Caco-2 (cell line): ENCODE measurements at places on chromosomes 11 and 22. TPM values are rescaled to one million over a fixed set of nuclear protein-coding genes. Genes with fewer than 3 reads are reported as not detected.

Gene CCDC116
- total RNA-seq: not detected in 2 replicates

Gene CALCA
- total RNA-seq: not detected in 2 replicates

Gene PISD
- total RNA-seq: 56.7 and 58.7 TPM in 2 replicates

Gene MICAL2
- total RNA-seq: 247 and 272 TPM in 2 replicates

Gene SYTL2
- total RNA-seq: 110 and 156 TPM in 2 replicates

Gene CELF1
- 146 and 152 TPM in 2 replicates for total RNA-seq

Gene OVOL1
- 19.5 and 21.2 TPM in 2 replicates for total RNA-seq

Gene PKDREJ
- 0.05 TPM in 1 of 2 replicates, not detected in the other for total RNA-seq

Gene ZNF74
- total RNA-seq: 14.5 and 15.6 TPM in 2 replicates

Gene KRTAP5-1
- not detected in 2 replicates for total RNA-seq

DNA sequence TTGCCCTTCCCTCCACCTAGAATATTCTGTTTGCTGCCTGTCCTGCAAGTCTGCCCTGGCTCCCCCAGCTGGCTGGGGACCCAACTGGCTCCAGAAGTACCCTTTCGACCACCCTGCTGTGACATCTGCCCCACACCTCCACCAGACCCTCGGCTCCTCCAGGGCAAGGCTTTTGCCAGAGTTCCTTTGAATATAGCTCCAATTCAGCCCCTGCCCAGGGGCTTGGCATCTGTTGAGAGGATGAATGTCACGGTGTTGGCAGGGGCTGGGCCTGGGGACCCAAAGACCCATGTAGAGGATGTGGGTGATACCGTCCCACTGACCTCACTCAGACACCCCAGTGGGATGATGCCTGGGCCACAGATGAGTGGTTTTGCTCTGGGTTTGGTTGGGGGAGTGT, 4.0 kb downstream of the NLRP6 start:
- H3K36me3 ChIP-seq: no peaks in the 10 kb centered on the region
- peaks cover 17% of the 10 kb centered on the region for H3K4me1 ChIP-seq
- H3K27ac ChIP-seq: no peak overlapping the region
- no peak for DNase-seq
- peaks cover 5% of the 10 kb centered on the region for H3K27me3 ChIP-seq
- no peak overlapping the region for H3K4me3 ChIP-seq

DNA sequence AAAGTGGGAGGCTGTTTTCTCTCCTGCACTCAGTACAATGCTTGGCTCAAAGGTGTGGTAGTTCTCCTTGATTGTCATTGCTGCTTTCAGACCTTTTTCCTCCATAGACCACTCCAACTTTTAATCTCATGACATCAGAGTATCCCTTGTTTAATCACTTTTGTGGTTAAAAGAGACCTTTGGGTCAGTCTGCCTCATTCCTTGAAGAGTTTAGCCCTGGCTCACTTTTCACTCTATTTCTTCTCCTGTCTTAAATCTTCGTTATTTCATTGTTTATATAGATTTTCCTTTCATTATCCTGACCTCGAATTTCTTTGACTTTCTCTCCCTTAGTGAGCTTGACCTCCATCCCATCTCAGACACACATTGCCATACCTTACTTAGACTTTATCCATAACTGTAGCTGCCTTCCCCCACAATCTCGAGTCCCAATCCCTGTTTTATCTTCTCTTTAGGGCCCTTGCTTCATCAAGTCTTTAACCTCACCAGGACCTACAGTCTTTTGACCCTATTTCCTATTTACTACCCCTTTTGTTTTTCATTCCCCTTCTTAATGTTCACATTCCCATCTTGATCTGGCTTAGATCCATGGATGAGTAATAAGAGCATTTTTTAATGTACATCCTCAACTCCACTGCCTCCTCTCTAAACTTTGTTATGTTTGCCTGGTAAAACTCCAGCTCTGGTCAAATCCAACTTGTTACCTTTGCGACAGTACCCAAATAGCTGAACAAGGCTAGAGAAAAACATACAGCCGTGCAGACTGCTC, 9.5 kb downstream of the ATXN10 start:
- no peaks in the 10 kb centered on the region for H3K36me3 ChIP-seq
- H3K27ac ChIP-seq: no peak overlapping the region
- no peaks in the 10 kb centered on the region; the same call in 1 of the 2 replicates for H3K27me3 ChIP-seq
- no peak for DNase-seq

- H3K4me1 ChIP-seq: peaks cover 15% of the 10 kb centered on the region
- H3K27me3 ChIP-seq: no peaks in the 10 kb centered on the region
- H3K4me3 ChIP-seq: no peak overlapping the region; the same call in 1 of the 2 replicates
- no peak overlapping the region for H3K27ac ChIP-seq
Measured at GRCh38 chr22:45238957-45239680, 1.6 kb downstream of the KIAA0930 start.

DNA sequence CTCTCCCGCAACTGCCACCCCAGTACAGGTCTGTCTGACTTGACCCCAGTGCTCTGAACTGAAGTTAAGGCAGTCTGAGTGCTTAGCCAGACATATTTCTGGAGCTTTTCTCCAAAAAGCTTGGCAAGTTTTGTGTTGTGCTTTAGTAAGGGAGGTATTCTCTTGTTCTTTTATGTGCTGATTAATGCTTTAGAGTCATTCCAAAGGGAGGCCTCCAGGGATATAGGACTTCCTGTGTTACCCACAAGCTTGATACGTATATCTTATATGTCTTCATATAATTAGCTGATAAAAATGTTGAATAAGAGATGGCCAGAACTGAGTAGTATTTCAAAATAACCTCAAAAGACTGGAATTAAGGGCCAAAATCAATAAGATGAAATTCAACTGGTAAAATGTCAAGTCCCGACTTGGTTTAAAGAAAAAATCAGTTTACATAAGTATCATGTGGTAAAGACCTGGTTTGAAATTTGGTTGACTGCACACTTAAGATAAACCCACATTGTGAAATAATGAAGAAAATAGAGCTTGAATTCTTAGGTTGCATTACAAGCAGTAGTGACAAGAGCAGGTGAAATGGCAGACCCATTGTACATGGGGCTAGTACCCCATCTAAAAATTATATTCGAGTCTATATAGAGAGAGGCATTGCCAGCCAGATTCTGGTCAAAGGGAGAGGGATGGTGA, 226.9 kb downstream of the SNX19 start:
- DNase-seq: no peak
- H3K36me3 ChIP-seq: no peaks in the 10 kb centered on the region
- no peaks in the 10 kb centered on the region for H3K4me1 ChIP-seq
- no peak overlapping the region for H3K27ac ChIP-seq
- H3K4me3 ChIP-seq: no peak overlapping the region

- no peaks in the 10 kb centered on the region for H3K27me3 ChIP-seq
- H3K4me3 ChIP-seq: no peak overlapping the region
- H3K36me3 ChIP-seq: no peaks in the 10 kb centered on the region
- H3K4me1 ChIP-seq: 0 out of 2 replicates have a peak, but pooled peaks cover 9% of the 10 kb centered on the region
- peak; percentile 70 for DNase-seq
Measured at GRCh38 chr11:130213143-130213978, 53.8 kb downstream of the ST14 start.

DNA sequence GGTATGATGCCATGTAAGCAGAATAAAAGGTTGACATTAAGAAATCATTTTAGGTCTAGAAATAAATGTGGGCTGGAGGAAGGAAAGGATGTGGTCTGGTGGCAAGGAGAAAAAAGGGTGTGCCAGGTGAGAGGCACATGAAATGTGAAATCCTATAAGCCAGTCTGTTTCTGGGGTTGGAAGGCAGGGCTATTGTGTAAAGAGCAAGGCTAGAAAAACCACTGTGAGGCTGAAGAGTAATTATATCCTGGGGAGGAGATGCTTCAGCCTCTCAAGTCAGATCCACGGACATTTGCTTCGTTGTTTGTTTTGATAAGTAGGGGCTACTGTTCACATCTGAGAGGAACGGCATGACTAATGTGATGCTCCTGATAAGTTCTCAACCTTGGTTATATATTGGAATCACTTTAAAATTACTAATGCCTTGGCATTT, 77.5 kb upstream of the CTSC start:
- H3K4me3 ChIP-seq: no peak overlapping the region
- H3K27me3 ChIP-seq: no peaks in the 10 kb centered on the region
- no peaks in the 10 kb centered on the region for H3K36me3 ChIP-seq
- H3K27ac ChIP-seq: no peak overlapping the region
- DNase-seq: no peak
- no peaks in the 10 kb centered on the region for H3K4me1 ChIP-seq

- H3K4me3 ChIP-seq: no peak overlapping the region
- no peaks in the 10 kb centered on the region for H3K36me3 ChIP-seq
- H3K4me1 ChIP-seq: no peaks in the 10 kb centered on the region
- DNase-seq: no peak
- H3K27me3 ChIP-seq: no peaks in the 10 kb centered on the region
Measured at GRCh38 chr11:1563697-1564534, 8.2 kb downstream of the DUSP8 start.

DNA sequence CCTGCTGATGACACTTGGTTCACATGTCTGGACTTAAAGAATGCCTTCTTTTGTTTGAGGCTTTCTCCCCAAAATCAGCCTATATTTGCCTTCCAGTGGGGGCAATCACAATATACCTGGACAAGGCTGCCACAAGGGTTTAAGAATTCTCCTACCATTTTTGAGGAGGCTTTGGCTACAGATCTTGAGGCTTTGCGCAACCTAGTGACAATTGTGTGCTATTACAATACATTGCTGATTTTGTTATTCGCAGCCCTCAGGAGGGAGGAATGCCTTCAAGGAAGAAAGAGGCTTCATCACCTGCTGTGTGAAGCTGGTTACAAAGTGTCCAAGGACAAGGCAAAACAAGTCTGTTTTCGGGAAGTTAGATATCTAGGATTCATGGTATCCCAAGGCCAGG, 50.8 kb upstream of the OR4C15 start:
- no peak for DNase-seq
- no peaks in the 10 kb centered on the region for H3K36me3 ChIP-seq
- H3K4me3 ChIP-seq: no peak overlapping the region
- H3K27me3 ChIP-seq: no peaks in the 10 kb centered on the region
- H3K27ac ChIP-seq: no peak overlapping the region

- no peaks in the 10 kb centered on the region for H3K4me1 ChIP-seq
- H3K4me3 ChIP-seq: no peak overlapping the region
- no peaks in the 10 kb centered on the region for H3K27me3 ChIP-seq
- H3K27ac ChIP-seq: peak overlapping the region; percentile 8
Measured at GRCh38 chr11:76689313-76690260, 19.0 kb upstream of the LRRC32 start.

DNA sequence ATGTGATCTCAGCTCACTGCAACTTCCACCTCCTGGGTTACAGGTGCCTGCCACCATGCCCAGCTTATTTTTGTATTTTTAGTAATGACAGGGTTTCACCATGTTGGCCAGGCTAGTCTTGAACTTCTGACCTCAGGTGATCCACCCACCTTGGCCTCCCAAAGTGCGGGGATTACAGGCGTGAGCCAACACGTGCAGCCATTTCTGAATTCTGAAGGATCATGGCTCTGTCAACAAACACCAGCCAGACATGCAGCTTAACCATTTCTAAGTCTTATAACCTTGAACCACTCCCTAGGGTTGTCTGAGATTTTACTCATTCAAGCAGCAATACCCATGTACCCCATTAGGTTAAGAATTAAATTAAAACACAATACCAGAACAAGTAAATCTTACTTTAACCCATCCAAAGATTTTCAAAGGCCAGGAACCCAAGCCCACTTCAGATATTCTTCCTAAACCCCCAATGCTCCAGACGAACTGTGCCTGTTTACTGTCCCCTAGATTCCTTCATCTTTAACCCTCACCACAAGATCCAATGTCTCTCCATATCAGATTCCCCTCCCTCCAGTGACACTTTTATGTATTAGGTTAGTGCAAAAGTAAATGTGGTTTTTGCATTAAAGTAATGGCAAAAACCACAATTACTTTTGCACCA, 4.0 kb downstream of the RPS13 start:
- no peak overlapping the region for H3K27ac ChIP-seq
- H3K4me1 ChIP-seq: peaks cover 24% of the 10 kb centered on the region
- H3K4me3 ChIP-seq: no peak overlapping the region
- no peaks in the 10 kb centered on the region for H3K27me3 ChIP-seq

- H3K4me3 ChIP-seq: no peak overlapping the region
- H3K27ac ChIP-seq: peak overlapping the region; percentile 98
- H3K27me3 ChIP-seq: no peaks in the 10 kb centered on the region
- H3K4me1 ChIP-seq: peaks cover 33% of the 10 kb centered on the region
- peaks cover 11% of the 10 kb centered on the region for H3K36me3 ChIP-seq
- DNase-seq: no peak
Measured at GRCh38 chr11:93743291-93743690, 1.8 kb downstream of the C11orf54 start.

DNA sequence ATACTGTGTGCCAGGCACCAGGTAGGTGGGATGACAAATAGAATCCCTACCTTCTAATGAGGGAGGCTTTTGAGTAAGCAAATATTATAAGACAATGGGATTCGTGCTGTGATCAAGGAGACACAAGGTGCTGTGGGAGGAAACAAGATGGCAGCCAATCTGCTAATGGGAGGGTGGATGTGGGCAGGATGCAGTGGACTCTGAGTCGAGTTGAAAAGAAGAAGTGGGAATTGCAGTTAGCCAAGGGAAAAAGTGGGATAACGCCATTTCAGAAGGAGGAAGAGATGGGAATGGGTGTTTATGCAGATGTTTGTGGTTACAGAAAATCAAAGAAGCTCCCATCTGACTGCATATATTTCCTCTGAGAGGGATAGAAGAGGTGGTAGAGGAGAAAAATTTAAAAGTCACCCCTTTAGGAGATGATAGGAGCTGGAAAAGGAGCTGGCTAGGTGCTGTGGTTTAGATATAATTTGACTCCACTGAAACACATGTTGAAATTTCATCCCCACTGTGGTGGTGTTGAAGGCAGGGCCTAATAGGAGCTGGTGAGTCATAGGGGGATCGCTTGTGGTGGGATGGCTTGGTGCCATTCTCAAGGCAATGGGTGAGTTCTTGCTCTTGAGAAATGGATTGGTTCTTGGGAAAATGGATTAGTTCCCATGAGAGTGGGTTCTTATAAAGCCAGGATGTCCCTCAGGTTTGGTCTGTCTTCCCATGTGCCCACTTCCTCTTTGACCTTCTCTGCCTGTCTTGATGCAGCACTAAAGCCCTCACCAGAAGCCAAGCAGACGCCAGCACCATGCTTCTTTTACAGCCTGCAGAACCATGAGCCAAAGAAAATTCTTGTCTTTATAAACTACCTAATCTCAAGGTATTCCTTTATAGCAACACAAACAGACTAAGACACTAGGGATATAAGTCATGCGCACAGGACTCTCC, 30.0 kb upstream of the POU2AF1 start:
- H3K27me3 ChIP-seq: no peaks in the 10 kb centered on the region
- no peaks in the 10 kb centered on the region for H3K36me3 ChIP-seq

- H3K27ac ChIP-seq: peak overlapping the region; percentile 90
- H3K4me1 ChIP-seq: peaks cover 12% of the 10 kb centered on the region
- no peaks in the 10 kb centered on the region for H3K27me3 ChIP-seq
Measured at GRCh38 chr22:46251266-46251665, 1.2 kb upstream of the CDPF1 start.

DNA sequence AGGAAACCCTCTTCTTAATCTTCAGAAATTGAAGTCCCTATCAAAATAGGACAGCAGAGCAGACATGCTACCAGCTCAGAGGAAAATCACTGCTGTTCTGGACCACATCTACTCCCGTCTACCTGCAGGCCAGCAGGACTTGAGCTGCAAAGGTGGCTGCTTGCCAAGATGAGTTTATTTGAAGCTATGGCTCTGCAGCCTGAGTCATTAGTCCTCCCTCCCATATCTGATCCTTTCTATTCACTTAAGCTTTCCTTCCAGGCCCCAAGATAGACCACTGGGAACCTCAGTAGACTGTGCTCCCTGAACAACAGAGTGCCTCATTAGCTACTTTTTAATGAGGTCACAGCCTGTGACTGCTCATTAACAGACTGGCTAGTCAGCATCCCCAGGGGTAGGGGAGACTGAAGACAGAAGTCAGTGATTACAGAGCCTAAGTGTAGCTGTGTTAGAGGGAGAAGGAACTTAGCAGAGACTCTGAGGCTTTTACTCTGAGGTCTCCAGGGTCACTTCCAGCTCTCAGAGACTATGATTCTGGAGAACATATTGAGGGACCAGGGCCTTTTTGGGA, 6.8 kb upstream of the OR10A2 start:
- H3K27me3 ChIP-seq: no peaks in the 10 kb centered on the region
- DNase-seq: no peak
- H3K4me3 ChIP-seq: no peak overlapping the region
- no peak overlapping the region for H3K27ac ChIP-seq
- H3K4me1 ChIP-seq: no peaks in the 10 kb centered on the region
- H3K36me3 ChIP-seq: no peaks in the 10 kb centered on the region
